ENCODE measurements at places on chromosomes 3 and 15. TPM values are rescaled to one million over a fixed set of nuclear protein-coding genes. Genes with fewer than 3 reads are reported as not detected.

DNA sequence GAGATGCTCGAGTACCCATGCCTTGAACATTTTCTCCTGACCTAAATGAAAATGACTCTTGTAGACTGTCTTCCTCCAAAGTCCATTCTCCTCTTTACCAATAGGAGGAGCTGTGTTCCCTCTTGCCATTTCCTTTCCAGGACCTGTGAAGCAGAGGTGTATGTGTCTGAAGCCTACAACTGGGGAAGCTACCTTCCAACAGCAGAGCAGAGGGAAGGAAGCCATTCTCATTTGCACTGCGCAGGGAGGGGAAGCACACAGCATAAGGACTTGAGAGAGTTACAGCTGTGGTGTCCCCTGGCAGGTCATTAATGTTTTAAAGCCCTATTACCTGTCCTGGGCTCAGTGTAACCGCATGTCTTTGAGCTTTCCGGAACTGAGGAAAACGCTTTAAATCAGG lies 38.7 kb downstream of the HSPBAP1 start:
- H3K4me1 ChIP-seq, result peaks cover 6% of the 10 kb centered on the region
- peaks cover 34% of the 10 kb centered on the region for H3K36me3 ChIP-seq
- no peak for DNase-seq
- H3K27ac ChIP-seq, result no peak overlapping the region

TMEM108 gene
- 0.85 TPM for total RNA-seq

- no peak overlapping the region for H3K4me3 ChIP-seq
- H3K36me3 ChIP-seq, result no peaks in the 10 kb centered on the region
- no peak for DNase-seq
- H3K4me1 ChIP-seq, result peaks cover 6% of the 10 kb centered on the region
- H3K27ac ChIP-seq, result no peak overlapping the region
These were observed 81.4 kb downstream of the TM4SF4 start for GRCh38 chr3:149555927-149556326.

DNA sequence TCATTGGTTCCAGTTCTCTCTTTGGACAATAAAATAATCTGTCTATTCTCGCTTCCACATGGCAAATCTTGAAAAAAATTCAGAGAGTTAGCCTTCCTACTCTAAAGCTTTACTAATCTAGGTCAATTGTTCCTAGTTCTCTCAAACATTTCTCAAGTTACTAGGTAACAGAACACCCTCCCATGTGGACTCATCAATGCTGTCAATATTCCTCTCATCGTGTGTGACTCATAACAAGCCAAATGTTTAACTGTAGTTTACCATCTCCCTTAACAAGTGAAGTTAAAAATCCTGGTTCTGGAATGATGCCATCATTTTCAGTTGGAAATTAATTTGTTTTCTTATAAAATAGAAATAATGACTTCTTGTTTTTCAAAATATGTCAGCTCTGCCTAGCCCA lies 438.6 kb downstream of the ROBO1 start:
- H3K36me3 ChIP-seq, result no peaks in the 10 kb centered on the region
- H3K4me3 ChIP-seq, result no peak overlapping the region
- H3K27ac ChIP-seq, result no peak overlapping the region
- H3K27me3 ChIP-seq, result no peaks in the 10 kb centered on the region

MYO5C gene
- 18.3 TPM for total RNA-seq

DNA sequence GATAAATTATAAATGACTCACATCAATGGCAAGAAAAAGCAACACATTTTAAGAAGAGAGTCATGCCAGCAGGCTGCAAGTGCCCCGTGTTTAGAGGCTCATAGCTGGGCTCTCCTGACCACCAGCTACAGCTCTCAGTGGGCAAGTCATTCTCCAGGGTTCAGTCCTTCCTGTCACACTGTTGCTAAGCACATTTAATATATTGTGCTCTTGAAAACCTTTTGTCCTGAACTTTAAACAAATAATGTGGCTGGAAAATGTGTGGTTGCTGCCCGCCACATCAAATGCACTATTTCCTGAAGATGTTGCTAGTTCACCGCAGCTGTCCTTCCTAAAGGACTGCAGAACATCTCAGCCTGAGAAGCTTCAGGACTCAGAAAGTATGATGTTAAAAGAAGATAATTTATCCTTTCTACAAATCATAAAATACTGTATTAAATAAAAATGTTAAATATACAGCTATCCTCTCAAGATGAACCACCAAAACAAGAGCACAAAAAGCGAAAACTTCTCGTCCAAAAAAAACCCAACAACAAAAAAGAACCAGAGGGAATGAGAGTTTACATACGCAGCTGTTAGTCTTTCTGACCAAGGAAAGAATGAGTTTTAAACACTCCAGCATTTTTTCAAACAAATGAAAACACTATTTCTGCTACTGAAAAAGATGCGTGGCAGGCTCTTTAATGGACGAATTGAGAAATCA lies 951 bp downstream of the TARS3 start:
- no peaks in the 10 kb centered on the region for H3K27me3 ChIP-seq
- H3K4me1 ChIP-seq, result peaks cover 23% of the 10 kb centered on the region
- H3K36me3 ChIP-seq, result peaks cover 22% of the 10 kb centered on the region
- DNase-seq, result no peak
- H3K4me3 ChIP-seq, result peak overlapping the region; percentile 73
- H3K27ac ChIP-seq, result peak overlapping the region; percentile 97

DNA sequence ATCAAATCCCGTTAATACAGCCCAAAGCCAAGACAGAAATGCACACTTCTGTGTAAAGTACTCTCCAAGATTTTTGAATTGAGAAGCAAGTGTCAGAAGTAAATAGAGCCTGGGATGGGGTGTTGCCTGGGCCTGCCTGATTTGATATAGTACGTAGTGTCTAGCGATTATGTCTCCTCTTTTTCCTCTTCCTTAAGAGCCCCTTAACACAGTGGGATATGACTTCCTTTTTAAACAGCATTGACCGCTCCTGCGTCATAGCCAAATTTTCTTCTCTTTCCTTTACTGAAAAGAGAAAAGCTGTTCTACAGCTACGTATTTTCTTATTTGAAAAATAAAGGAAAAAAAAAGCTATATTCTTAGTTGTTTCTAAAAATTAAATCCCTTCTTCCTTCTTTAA lies 97.7 kb downstream of the PLCL2 start:
- no peak overlapping the region for H3K27ac ChIP-seq
- H3K4me3 ChIP-seq, result no peak overlapping the region
- peaks cover 3% of the 10 kb centered on the region for H3K4me1 ChIP-seq
- H3K36me3 ChIP-seq, result no peaks in the 10 kb centered on the region
- DNase-seq, result no peak

Measured in spleen (tissue), 13 donors.